ENCODE measurements at places on chromosomes 11 and 22.

DNA sequence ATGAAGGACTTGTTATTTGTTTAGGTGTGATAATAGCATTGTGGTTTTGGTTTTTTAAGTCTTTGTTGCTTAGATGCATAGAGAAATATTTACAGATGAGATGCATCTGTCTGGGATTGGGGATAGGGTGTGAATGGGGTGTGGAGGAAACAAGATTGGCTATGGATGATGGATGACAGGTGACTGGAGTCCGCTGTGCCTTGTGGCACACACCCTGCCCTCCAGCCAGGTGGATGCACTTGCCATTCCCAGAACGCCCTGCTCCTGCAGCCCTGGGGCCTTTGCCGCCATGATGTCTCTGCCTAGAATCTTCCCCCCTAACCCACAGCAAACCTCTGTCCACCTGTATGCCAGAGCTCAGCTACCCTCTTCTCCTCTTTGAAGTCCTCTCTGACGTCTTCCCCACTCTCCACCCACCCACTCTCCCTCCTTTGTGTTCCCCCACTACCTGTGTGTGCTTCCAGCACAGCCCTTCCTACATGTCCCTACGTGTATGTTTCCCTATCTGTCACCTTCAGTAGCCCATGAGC lies 54.7 kb downstream of the WNT11 start:
- DNase-seq: no peak

GRCh38 chr11:124294687-124295086 lies 19.1 kb downstream of the OR8D1 start:
- DNase-seq: no peak

DNA sequence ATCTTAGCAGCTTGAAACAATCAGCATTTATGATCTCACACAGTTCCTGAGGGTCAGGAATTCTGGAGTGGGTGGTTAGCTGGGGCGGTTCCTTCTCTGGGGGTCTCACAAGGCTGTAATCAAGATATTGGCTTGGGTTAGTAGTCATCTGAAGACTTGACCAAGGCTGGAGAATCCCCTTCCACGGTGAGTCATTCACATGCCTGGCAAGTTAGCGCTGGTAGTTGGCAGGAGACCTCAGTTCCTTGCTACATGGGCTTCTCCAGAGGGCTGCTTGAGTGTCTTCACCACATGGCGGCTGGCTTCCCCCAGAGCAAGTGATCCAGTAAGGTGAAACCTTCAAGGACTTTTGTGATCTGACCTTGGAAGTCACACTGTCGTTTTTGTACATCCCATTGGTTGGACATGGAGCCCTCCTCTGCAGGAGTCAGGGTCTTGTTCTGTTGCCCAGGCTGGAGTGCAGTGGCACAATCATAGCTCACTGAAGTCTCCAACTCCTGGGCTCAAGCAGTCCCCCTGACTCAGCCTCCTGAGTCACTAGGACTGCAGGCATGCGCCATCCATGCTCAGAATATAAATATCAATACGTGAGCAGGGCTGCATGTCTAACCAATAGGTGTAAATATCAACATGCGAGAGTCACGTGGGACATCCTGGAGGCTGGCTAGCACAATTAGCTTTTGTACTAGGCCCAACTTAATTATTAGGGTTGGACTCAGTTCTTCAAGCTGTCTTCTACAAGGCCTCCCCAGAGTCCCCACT lies 7.2 kb upstream of the NIPSNAP1 start:
- DNase-seq: no peak

GRCh38 chr11:18322818-18323570 lies 627 bp downstream of the GTF2H1 start:
- DNase-seq: no peak

DNA sequence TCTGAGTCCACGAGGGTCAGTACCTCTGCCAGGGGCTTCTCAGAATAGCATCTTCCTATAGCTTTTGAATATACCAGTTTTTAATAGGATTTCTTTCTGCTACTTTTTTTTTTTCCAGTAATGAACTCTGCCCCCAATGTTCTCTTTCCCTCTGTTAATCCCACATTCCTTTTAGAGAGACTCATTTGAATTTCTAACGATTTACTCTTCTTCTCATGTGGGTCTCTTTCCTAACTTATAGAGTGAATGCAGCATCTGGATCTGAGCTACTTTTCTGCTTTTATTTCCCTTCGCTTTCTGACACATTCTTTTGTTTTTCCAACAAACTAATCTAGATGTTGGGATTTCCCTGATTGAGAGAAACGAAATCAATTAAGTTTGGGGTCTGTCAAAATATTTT lies 71.4 kb downstream of the INSC start:
- no peak for DNase-seq

DNA sequence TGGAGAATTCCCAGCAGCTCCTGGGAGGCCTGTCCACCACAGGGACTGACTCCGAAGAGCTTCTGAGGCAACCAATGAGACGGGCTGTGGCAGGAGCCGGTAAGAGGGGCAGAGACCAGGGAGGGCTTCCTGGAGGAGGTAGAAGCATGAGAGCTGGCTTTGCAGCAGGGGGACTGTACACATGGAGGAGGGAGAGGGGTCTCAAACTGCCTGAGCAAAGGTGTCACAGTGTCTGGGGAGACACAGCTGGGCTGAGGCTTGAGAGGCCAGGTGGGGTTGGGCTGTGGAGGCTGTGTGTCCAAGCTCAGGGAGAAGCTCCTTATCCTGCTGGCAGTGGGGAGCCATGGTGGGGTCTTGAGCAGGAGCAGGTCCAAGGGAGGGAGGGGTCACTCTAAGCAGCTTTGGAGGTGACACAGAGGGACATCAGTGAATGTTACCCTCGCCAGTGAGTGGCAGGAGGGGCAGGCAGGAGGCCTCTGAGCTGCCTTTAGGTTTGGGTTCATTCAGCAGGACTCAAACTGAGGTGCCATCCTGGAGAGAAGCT lies 4.6 kb upstream of the RHOD start:
- DNase-seq: no peak

GRCh38 chr22:27416511-27417420 lies 384.8 kb downstream of the MN1 start:
- no peak for DNase-seq

GRCh38 chr11:8873741-8874405 lies 37.1 kb upstream of the AKIP1 start:
- DNase-seq: no peak

- DNase-seq: no peak
These were observed 54.3 kb downstream of the DDI1 start for GRCh38 chr11:104090767-104091166.

DNA sequence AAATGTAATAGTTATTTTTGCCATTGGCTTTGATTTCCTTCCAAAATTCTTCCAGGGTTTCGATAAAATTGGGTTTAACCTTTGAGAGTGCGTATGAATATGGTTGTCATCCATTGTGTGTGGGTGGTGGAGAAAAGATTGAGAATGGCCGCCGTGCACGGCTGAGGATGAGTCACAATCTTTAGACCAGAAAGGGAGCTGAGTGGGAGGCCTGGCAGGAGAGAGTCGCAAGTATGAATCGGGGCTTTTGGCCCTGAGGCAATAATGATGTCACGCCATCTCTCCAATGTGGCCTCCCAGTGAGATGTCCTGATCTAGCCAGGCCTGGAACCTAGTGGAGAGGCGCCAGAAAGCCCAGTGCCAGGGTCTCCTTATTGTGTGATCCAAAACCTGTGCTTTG lies 33.1 kb upstream of the SMPD1 start:
- peak; percentile 57 for DNase-seq

- no peak for DNase-seq
These were observed 7.4 kb upstream of the DGKZ start for GRCh38 chr11:46339816-46340215.

DNA sequence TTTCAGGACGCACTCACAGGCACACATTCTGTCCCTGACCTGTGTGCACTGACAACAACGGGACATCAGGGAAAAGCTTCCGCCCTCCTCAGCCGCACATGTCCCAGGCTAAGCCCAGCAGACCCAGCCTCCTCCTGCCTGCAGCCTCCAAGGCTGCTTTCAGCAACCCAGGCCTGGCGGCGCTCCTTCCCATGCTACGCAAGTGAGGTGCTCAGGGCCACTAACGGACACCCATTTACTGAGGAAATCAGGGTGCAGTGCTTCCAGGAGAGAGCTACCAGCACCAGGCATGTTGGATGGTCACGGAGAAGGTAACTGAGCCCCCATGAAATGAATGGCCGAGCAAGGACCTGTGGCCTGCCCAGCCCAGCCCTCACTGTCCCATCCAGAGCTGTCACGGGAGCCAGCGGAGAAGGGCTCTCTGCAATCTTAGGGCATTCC lies 6.9 kb downstream of the MOB2 start:
- no peak for DNase-seq

GRCh38 chr22:45296628-45297297 lies 12.0 kb downstream of the UPK3A start:
- DNase-seq: peak; percentile 23

GRCh38 chr22:27474711-27475547 lies 326.6 kb downstream of the MN1 start:
- no peak for DNase-seq

GRCh38 chr22:44098021-44098739 lies 74.1 kb downstream of the PARVB start:
- DNase-seq: no peak

DNA sequence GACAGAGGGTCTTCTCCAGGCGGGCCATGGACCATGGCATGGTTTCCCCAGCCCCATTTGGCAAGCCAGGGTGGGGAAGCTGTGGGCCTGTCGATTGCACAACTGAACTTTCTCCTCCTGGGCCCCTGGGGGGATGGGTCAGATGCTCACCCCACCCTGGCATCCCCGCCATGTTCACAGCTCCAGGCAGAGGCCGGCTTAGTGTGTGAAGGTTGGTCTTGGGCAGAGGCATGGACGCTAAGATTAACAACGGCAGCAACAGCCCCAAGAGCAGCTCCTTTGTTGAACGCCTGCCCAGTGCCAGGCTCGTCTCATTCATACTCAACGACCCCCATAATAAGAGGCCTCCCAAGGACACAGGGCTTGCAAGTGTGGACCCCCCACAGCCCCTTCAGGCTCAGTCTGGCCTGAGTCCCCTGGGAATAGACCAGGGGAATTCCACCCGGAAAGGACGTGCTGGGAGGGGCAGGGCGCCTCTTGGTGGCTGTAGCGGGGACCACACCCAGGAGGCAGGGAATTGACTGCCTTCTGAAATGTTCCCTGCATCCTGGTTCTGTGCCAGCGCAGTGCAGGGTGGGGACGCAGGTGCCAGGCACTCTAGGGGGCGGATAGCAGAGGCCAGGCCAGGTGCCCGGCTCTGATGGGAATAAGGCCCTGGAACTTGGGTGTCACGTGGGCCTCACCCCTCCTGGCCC lies 8.3 kb downstream of the TSPO start:
- no peak for DNase-seq

DNA sequence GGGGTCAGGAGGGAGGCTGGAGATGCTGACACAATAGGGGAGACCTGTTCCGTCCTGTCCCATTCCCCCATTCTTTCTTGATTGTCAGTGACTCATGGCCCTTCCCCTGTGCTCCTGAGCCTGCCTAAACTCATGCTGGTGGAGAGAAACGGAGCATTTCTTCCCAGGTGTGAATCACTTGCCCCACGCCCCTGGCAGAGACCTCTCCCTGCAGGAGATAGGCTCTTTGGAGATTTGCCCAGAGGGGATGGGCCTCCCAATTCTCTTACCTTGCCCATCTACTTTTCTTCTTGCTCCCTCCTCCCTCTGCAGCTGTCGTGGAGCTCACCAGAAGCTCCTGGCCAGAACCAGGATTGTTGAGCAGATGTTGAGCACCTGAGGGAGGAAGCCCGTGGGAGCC lies 121.9 kb upstream of the OR9Q1 start:
- no peak for DNase-seq

DNA sequence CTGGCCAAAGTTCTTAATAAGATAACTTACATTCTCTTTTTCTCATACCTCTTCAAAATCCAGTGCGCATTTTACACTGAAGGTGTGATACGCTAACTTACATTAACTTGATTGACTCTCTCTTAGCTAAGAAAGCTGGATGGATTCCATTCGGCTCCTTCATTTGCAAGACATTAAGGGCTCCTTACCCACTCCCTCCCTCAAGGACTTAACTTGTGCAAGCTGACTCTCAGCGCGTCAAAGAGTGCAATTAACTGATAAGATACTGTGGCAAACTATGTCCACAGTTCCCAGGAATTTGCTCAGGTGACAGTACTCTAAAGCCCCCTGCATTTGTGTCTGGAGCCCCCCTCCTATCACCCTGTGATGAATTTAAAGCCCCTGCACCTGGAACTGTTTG lies 6.4 kb upstream of the RFPL1 start:
- no peak for DNase-seq

GRCh38 chr11:34904421-34904955 lies 11.7 kb downstream of the APIP start:
- DNase-seq: no peak

- no peak for DNase-seq
These were observed 47.1 kb upstream of the UCP3 start for GRCh38 chr11:74055938-74056337.

DNA sequence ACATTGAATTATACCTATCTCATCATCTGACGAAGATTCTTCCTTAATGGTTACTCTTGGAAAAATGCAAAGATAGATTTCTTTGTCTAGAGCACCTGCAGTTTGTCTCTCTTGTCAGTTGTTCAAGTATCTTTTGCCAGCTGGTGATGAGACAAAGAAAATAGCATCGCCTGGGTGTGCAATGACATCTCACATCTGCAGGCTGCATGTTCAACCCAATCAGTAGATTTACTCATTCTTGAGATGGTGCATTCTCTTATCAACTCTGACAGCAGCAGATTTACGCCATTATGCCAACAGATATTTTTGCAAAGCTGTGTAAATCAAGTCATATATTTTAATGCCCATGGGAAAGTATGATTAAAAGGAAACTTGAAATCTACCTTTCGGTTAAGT lies 164.6 kb upstream of the PDGFD start:
- DNase-seq: no peak

DNA sequence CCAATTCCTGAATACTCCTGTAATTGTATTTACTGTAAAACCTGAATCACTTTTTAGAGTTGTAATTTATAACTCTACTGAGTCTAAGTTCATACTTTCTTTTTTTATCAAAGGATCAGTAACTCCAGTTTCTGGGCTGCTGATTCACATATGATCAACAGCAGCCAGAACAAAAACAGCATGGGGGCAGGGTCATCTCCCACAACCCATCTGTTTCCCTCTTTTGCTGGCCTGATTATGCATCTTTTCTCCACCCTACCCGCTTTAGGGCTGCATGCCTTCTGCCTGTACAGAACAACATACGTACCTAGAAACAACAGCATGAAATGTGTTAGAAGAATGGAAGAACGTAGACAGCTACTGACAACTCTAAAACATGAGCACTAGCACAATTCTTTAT lies 76.0 kb downstream of the MRTFA start:
- no peak for DNase-seq

DNA sequence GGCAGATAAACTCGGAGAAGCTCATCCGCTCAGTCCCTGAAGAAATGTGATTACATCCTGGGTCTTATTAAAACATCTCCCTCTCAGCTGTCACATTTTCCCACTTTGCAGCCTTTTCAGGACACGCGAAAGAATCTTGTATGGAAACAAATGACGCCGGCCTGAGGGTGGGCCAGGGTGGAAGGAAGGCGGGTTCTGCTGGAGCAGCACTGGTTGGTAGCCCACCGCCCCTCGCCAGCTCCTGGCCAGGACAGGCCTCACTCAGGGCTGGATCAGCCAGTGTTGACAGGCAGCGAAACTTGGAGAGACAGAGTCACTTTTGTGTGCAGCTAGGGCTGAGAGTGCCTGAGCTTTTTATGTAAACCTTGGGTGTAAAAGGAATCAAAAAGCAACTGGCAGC lies 371.8 kb downstream of the TBC1D22A start:
- DNase-seq: no peak

GRCh38 chr22:19810381-19811201 lies 44.1 kb downstream of the GNB1L start:
- DNase-seq: no peak
